MCF 10A (cell line): ENCODE measurements at places on chromosomes 2 and 18. TPM values are rescaled to one million over a fixed set of nuclear protein-coding genes. Genes with fewer than 3 reads are reported as not detected.

GRCh38 chr18:23585007-23585871 is 1.1 kb downstream of the NPC1 start:
- H3K4me1 ChIP-seq, result peaks cover 17% of the 10 kb centered on the region
- H3K4me3 ChIP-seq, result peak overlapping the region; percentile 84
- DNase-seq, result peak; percentile 41
- peak overlapping the region; percentile 98 for H3K27ac ChIP-seq
- peaks cover 25% of the 10 kb centered on the region for H3K36me3 ChIP-seq

GRCh38 chr2:211967234-211967633 is 571.4 kb downstream of the ERBB4 start:
- H3K4me3 ChIP-seq, result no peak overlapping the region
- H3K36me3 ChIP-seq, result no peaks in the 10 kb centered on the region
- no peaks in the 10 kb centered on the region for H3K4me1 ChIP-seq

The GRB14 gene
- 1.5 and 2.0 TPM in 2 replicates for total RNA-seq

DNA sequence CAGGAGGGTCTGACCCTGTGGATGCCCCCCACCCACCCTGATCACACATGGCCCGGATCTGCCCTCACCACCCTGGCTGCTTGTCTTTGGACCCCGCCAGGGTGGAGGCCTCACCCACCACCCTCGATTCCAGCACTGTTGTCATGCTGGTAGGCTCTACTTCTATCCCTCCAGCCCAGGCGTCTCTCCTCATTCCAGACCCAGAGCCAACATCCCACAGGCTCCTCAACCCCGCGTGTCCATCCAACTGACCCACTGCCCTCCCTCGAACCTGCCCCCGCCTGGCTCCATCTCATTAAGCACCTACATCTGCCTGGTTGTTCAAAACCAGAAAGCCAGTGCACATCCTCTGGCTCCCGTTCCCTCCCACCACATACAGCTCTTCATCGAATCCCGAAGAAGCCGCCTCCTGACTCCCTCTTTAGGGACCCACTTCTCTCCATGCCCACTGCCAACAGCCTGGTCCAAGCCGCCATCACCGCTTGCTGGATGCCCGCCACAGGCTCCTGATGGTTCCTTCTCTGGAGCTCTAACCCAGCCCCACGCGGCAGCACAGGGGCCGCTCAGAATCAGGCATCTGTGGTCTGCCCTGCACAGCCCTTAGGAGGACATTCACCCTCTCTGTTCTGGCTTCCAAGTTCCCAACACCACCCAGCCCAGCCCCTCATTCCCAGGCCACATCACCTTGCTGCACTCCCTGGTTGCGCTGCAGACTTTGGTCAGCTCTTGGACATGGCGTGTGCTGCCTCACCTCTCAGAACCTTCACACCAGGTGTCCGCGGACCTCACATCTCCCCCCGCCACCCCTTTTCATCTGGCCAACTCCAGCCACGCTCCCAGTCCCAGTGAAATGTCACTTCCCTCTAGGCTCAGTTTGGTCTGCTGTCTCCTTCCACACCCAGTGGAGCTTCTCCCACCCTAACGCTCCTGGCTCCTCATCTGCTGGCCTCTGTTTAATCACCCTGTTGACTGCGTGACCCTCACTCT is 43.0 kb downstream of the EMX1 start:
- no peaks in the 10 kb centered on the region for H3K36me3 ChIP-seq
- H3K27me3 ChIP-seq, result no peaks in the 10 kb centered on the region
- peak overlapping the region; percentile 3 for H3K27ac ChIP-seq
- H3K4me1 ChIP-seq, result no peaks in the 10 kb centered on the region
- DNase-seq, result no peak

The SCN3A gene
- total RNA-seq, result not detected in 2 replicates

DNA sequence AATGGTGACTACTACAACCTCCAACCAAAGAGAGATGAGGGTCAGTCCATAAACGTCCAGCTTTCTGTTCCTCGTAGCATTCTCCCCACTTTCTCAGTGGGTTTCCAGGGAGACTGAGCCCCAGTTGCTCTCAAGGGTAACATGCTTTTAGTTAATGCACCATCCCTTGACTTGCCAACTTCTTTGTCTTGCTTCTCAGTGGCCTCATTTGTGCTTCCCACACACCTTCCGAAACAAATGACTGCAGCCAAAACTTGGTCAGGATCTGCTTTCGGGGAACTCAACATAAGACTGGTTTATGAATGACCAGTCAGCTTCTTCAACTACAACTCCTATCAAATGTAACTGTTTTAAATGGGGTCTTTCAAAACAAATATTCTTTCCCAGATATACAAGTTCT is 94.1 kb downstream of the COL6A3 start:
- DNase-seq, result no peak
- H3K27me3 ChIP-seq, result no peaks in the 10 kb centered on the region
- no peak overlapping the region for H3K4me3 ChIP-seq
- H3K4me1 ChIP-seq, result peaks cover 16% of the 10 kb centered on the region
- H3K27ac ChIP-seq, result no peak overlapping the region

DNA sequence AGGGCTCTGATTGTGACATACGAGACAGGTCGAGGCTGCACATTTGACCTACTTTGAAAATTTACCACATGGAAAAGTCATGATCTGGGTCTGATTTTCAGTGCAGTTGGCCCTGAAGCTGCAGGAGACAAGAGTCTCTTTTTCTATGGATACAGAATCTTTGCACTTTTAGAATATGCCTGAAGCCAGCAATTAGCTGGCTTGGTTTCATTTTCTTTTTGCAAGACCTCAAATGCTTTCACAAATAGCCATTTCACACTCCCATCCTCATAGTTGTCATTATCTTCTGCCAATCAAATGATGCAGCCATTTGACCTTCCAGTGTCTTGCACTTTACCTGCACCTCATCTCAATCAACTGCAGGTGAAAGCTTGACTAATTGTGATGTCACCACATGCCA is 59.0 kb downstream of the GPR39 start:
- H3K4me3 ChIP-seq, result no peak overlapping the region
- H3K36me3 ChIP-seq, result peaks cover 6% of the 10 kb centered on the region
- H3K4me1 ChIP-seq, result no peaks in the 10 kb centered on the region
- no peak for DNase-seq

GRCh38 chr18:57446322-57446721 is 11.1 kb downstream of the ONECUT2 start:
- DNase-seq, result peak; percentile 45
- peaks cover 10% of the 10 kb centered on the region for H3K4me1 ChIP-seq
- no peak overlapping the region for H3K27ac ChIP-seq

The TUBB8B gene
- not detected in 2 replicates for total RNA-seq

- no peaks in the 10 kb centered on the region for H3K36me3 ChIP-seq
- DNase-seq, result no peak
- H3K27ac ChIP-seq, result no peak overlapping the region
- no peaks in the 10 kb centered on the region for H3K27me3 ChIP-seq
Measured at GRCh38 chr2:165844216-165844615, 50.2 kb upstream of the GALNT3 start.

- no peak overlapping the region for H3K4me3 ChIP-seq
- peak overlapping the region; percentile 99 for H3K27ac ChIP-seq
- H3K27me3 ChIP-seq, result no peaks in the 10 kb centered on the region
- no peak for DNase-seq
Measured at GRCh38 chr2:160226367-160226766, 26.3 kb upstream of the ITGB6 start.

The RAX gene
- total RNA-seq, result not detected in 2 replicates

- H3K4me1 ChIP-seq, result peaks cover 18% of the 10 kb centered on the region
- peak overlapping the region; percentile 86 for H3K27ac ChIP-seq
- H3K4me3 ChIP-seq, result peak overlapping the region; percentile 78
- peaks cover 43% of the 10 kb centered on the region for H3K36me3 ChIP-seq
- DNase-seq, result no peak
Measured at GRCh38 chr2:69918401-69918800, 3.5 kb downstream of the MXD1 start.

DNA sequence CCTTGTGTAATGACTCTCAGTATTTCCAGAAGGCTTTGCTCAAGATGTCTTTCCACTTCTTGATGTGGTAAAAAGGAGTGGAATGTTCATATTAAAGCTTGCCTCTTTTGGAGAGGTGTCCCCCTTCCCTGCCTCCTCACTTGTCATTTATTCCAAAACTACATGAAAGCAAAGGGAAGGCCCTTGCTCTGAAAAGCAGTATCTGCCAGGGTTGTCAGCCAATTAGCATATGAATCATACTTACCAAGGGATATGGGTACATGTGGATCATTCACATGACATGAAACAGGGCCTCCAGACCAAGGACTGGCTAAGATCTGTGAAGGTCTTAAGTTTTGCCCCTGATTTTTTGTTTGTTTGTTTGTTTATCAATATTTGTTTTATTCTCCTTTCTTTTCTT is 31.3 kb downstream of the ANXA4 start:
- H3K27ac ChIP-seq, result peak overlapping the region; percentile 57
- H3K36me3 ChIP-seq, result no peaks in the 10 kb centered on the region
- peak; percentile 48 for DNase-seq
- H3K4me3 ChIP-seq, result no peak overlapping the region
- H3K27me3 ChIP-seq, result no peaks in the 10 kb centered on the region
- peaks cover 26% of the 10 kb centered on the region for H3K4me1 ChIP-seq

- no peaks in the 10 kb centered on the region for H3K27me3 ChIP-seq
- H3K27ac ChIP-seq, result no peak overlapping the region
- no peak for DNase-seq
Measured at GRCh38 chr2:150606380-150607060, 119.1 kb upstream of the RND3 start.

GRCh38 chr2:237137626-237138323 is 52.1 kb downstream of the COPS8 start:
- no peak overlapping the region for H3K4me3 ChIP-seq
- H3K27ac ChIP-seq, result peak overlapping the region; percentile 59
- peaks cover 7% of the 10 kb centered on the region for H3K4me1 ChIP-seq
- no peaks in the 10 kb centered on the region for H3K27me3 ChIP-seq
- no peaks in the 10 kb centered on the region for H3K36me3 ChIP-seq

DNA sequence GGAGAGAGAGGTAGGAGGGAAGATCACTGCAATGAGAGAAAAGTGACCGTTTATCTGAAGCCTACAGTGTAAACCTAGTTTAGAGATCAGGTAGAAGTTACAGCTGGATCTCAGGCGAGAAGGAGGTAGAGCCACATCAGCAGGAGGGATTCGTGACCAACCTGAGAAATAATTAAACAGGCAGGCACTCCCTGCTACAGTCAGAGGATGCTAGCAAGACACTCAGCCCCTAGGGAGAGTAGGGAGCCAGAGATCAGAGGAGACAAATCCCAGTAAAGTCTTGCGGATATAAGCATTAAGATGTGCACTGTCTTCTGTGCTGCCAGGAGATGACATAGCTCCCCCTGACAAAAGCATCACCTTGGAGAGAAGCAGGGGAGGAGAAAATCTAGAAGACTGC is 629.1 kb upstream of the SLC39A10 start:
- H3K27me3 ChIP-seq, result no peaks in the 10 kb centered on the region
- H3K4me1 ChIP-seq, result peaks cover 9% of the 10 kb centered on the region
- no peak overlapping the region for H3K27ac ChIP-seq
- H3K36me3 ChIP-seq, result no peaks in the 10 kb centered on the region
- no peak overlapping the region for H3K4me3 ChIP-seq
- no peak for DNase-seq

DNA sequence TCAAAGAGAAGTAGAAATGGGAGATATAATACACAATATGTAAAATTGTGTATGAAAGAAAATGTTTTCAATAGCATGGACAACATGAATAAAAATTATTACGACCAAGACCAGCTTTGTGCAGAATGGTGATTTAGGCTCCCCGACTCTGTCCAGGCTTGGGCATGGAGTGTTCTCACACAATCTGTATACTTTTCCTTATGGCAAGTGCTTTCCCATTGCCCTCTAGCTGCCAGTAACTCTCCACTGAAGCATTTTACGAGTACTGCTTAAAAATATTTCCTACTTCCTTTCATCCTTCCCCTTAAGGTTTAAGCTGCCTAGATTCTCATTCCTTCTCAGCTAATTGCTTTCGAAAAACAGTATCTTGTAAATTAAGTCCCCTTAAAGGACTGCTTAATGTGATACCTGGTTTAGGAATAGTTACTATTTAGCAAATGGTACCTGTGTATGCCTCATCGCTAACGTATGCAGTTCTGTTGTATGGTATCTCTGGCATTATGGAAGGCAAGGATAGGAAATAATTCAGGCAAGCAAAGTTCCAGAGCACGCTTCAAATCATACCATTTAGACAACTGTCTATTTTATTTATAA is 714.6 kb downstream of the ERBB4 start:
- H3K36me3 ChIP-seq, result no peaks in the 10 kb centered on the region
- peaks cover 24% of the 10 kb centered on the region for H3K27me3 ChIP-seq
- DNase-seq, result no peak
- no peaks in the 10 kb centered on the region for H3K4me1 ChIP-seq
- H3K27ac ChIP-seq, result no peak overlapping the region

- peak overlapping the region; percentile 60 for H3K4me3 ChIP-seq
- no peak overlapping the region for H3K27ac ChIP-seq
- peaks cover 20% of the 10 kb centered on the region for H3K4me1 ChIP-seq
- H3K27me3 ChIP-seq, result peaks cover 71% of the 10 kb centered on the region
- no peaks in the 10 kb centered on the region for H3K36me3 ChIP-seq
Measured at GRCh38 chr2:104852090-104852666, 1.7 kb upstream of the POU3F3 start.
